ENCODE measurements at places on chromosomes 12 and 14. TPM values are rescaled to one million over a fixed set of nuclear protein-coding genes. Genes with fewer than 3 reads are reported as not detected.

- no peak for DNase-seq
These were observed at the start of gene CD69 for GRCh38 chr12:9760699-9761418. Gene CD69, minus strand, starts transcription at chr12:9760901. Its CDS starts 81 bp downstream, at chr12:9760820.

Gene RASAL1
- 4.5 TPM for total RNA-seq

Gene NCOR2
- 25.1 TPM for total RNA-seq

Gene KIF26A
- total RNA-seq = 61.0 TPM

Gene ATL1
- total RNA-seq = 1.9 TPM

Gene EGLN3
- total RNA-seq = 12.3 TPM

Measured in H7 (cell line).